ENCODE measurements at places on chromosomes 12 and 14.

GRCh38 chr12:114481200-114481535 lies 75.2 kb upstream of the TBX5 start:
- no peak for DNase-seq

GRCh38 chr12:27965411-27965810 lies 7.1 kb downstream of the PTHLH start:
- no peak for DNase-seq

- no peak for DNase-seq
Observed at GRCh38 chr14:83255727-83256090, 1722.1 kb upstream of the SEL1L start.

- DNase-seq, result no peak
Observed at GRCh38 chr12:119704065-119704747, 36.3 kb downstream of the PRKAB1 start.

GRCh38 chr12:26963413-26963812 lies 25.1 kb downstream of the FGFR1OP2 start:
- no peak for DNase-seq

- no peak for DNase-seq
Observed at GRCh38 chr14:51604073-51604472, 47.6 kb upstream of the FRMD6 start.

All from NCI-H1092 (cell line).